Cerebellum (tissue), 4 donors: ENCODE measurements at places on chromosomes 5 and 9. TPM values are rescaled to one million over a fixed set of nuclear protein-coding genes. Genes with fewer than 3 reads are reported as not detected.

GRCh38 chr5:1167728-1168709, 33.4 kb upstream of the SLC6A19 start:
- peak; percentile 70 for DNase-seq

DNA sequence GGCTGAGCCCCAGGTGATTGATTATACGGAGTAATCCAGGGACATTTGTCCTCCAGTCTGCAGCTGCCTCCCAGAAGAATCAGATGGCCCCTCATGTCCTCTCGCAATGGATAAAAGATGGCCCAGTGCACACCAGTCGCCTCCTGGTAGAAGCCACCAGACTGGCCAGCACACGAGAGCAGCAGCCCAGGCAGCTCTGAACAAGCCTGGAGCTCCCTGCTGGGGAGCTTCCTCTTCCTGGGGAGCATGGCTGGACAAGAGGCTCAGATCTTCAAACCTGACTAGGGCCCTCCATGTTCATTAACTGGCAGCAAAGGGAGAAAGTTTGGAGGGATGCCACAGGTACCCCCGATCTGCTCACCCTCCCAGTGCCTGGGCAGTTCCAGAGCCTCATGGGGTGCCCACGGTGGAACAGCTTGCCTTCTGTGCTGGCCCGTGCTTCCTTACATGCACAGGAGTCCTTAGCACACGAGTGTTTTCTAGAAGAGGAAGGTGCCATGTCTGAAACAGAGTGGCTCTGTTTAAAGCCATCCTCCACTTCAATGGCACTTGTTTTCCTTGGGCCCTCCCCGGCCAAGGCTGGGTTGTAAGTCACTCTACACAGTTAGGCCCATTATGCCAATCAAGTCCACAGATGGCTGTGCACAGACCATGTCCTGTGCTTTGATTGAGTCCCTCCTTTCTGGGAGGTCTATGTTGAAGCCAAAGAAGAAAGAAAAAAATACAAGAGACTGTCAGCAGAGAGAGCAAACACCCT, 75.6 kb downstream of the PRRT1B start:
- DNase-seq, result no peak

DNA sequence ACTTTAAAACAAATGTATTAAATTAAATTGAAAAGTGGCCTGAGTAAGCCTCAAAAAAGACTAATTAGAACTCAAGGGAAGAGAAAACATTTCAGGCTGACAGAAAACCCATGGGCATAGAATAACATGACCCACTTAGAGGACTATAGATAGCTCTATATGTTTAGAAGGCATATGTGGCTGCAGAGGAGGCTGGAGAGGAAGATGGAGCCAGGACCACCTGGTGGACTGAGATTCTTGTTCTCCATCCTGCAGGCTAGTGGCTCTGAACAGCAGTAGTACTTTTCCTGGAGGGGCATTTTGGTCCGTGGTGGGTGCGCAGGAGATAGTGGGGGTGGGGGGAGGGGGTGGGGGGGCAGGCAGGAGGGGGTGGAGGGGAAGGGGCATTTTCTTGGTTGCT, 10.3 kb upstream of the NPR2 start:
- no peak for DNase-seq

GRCh38 chr9:123883634-123884033, 46.3 kb downstream of the DENND1A start:
- no peak for DNase-seq

DNA sequence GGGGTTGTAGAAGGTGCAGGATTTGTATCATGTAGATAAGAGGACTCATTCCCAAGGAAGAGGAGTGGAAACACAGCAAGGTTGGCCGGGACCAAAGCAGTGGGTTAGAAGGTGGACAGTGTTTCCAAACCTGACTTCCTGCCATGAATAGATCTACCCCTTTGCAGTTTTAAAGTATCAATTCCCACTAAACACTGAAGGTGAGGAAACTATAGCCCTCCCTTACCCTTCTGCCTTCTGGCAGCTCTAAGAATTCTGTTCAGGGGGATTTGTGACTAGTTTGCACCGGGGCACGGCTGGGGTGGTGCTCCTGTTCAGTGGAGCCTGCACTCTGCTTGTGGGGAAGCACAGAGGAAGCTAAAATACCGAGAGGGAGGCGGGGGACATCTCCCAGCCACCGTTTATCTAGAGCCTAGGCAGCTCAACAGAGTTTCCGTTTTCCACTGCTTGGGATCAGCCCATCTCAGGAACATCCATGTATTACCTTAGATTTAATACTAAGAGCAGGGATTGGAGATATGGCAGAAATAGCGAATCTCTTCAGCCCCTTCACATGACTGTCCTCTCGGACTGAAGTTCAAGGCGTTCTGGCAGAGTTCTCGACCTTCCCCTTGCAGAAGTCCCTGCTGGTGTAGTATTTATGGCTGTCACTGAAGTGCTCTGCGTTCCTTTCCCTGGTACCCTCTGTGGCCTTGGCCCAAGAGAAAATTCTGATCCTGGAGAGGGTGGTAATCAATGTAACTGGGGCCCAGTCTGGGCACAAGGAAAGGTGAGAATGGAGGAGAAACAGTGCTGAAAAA, 5.4 kb downstream of the ISL1 start:
- no peak for DNase-seq

DNA sequence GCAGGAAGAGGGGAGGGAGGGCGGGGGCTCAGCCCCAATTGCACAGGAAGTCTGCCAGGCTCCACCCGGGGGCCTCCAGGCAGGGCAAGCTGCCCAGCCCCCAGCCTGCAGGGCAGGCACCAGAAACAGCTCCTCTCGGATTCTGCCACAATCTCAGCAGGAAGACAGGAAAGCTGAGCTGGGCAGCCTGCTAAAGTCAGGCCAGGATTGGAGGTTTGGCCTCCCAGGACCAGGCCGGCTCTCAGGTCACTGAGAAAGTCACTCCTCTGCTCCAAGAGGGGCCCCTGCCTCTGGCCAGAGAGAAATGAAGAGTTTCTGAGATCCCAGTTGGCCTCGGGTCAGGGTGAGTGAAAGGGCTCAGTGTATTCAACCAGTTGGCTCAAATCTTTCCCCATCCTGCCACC, 54.6 kb upstream of the STXBP1 start:
- peak; percentile 55 for DNase-seq

GRCh38 chr9:23728736-23729135, 97.3 kb downstream of the ELAVL2 start:
- DNase-seq, result no peak

Gene HAPLN1
- total RNA-seq, result 4.4 TPM

Gene CCDC180
- 14.2 TPM for total RNA-seq
